ENCODE measurements at places on chromosomes 2 and 18.

DNA sequence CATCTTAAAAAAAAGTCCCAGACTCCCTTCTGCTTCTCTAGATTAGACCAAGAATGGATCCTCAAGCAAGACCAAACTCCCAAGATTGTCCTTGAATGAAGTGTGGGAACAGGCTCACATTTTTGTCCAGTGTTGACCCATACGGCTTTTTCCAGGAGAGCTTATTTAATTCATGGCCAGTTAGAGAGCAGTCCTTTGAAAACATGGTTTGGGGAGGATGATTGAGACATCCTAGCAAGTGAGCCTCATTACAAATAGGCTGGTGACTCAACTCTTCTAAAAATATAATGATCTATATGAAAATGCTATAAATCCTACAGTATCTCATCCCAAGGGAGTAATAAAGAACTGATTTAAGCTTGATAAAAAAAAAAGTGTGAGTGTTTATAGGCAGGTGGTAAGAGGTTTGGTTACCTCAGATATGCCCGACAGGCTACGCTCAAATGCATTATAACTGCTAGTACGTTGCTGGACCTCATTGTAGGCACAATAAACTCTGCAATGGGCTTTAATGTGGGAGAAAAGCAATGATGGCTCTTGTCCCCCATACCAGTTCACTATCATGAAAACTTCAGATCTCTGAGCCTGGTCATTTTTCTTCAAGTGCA is 17.0 kb downstream of the ANKRD29 start:
- DNase-seq, result no peak

DNA sequence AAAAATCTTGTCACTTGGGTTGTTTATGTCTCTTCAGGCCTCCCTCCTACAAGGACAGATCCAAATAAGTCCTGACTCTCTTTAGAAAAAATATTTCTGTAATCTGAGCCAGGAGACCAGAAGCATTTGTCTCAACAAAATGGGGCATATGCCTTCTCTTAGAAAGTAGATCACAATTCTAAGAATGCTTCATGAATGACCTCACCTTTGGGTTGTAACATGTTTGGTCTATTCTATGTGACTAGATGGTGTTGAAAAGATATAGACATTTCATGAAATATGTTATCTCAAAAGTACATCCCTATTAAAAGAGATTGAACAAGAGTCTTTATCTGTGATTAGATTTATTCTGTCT is 159.0 kb upstream of the SETBP1 start:
- DNase-seq, result peak; percentile 70

DNA sequence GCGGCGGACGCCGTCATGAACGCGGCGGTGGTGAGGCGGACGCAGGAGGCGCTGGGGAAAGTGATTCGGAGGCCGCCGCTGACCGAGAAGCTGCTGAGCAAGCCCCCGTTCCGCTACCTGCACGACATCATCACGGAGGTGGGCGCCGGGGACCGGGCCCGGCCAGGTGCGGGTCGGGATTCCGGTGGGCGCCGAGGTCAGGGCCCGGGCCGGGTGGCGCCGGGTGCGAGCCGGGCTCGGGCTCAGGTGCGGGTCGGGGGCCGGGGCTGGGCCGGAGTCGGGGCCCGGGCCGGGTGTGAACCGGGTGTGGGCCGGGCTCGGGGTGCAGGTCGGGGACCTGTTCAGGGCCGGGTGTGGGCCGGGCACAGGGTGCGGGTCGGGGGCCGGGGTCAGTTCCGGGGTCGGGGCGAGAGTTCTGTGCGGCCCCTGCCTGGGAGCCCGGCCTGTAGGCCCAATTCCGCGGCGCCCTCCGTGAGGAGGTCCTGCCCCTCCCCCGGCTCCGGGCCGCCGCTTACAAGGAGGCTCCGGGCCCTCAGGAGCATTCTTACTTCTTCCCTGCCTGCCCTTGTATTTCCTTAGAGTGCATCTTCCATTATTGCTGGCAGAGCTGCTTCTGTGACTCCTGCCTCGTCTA is 447 bp downstream of the TRAF3IP1 start:
- DNase-seq, result peak; percentile 17

DNA sequence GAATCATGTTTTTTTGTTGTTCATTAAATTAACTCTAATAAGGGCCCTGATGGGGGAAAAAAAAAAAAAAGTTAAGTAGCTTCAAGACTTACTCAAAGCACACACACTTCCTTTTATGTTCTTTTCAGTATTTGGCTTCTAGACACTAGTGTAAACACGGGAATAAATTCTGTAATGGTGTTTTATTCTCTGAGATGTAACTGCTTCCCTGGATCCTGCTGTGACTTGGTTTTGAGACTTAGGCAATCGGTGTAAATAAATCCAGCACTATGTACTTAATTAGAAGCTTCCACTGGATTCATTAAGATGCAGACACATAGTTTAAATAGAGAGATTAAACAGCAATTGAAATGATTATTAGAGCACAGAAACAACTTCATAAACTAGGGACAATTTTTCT is 26.1 kb upstream of the AP1S3 start:
- DNase-seq, result no peak

DNA sequence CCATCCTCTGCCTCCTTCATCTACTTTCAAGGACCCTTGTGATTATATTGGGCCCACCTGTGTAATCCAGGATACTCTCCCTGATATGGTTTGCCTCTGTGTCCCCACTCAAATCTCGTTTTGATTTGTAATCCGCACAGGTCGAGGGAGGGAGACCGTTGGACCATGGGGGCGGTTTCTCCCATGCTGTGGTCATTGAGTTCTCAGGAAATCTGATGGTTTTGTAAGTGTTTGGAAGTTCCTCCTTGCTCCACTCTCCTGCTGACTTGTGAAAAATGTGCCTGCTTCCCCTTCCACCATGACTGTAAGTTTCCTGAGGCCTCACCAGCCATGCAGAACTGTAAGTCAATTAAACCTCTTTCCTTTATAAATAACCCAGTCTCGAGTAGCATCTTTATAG is 42.0 kb upstream of the EML6 start:
- DNase-seq, result no peak

DNA sequence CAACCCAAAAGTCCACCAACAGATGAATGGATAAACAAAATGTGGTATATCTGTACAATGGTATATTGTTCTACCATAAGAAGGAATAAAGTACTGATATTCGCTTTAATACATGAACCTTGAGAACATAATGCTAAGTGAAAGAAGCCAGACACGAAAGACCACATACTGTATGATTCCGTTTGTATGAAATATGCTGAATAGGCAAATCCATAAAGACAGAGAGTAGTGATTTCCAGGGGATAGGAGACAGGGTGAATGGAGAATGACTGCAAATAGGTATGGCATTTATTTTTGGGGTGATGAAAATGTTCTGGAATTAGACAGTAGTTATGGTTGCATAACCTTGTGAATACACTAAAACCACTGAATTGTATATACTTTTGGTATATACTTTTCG is 28.6 kb upstream of the IHH start:
- DNase-seq, result no peak

DNA sequence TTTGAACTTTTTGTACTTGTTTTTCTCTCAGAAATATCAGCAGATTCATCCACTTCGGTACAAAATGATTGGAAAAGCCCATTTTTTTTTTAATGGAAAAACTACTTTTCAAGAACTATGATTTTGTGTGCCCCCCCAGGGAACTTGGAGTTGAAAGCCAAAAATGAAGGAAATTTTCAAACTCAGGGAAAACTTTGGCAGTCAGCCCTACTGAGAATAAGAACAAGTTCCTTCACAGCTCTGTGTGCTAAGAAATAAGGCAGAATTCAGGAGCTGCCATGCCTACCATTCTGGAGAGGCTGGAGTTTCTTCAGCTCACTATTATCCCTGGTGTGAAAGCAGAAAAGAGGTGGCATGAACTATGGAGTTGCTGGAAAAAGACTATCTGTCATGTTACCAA is 226.0 kb upstream of the SLC35G4 start:
- DNase-seq, result no peak

Data from fibroblast of skin of back (primary cell).